Breast epithelium (tissue), 4 donors: ENCODE measurements at places on chromosomes 1 and 21.

GRCh38 chr1:100219883-100220282, 29.8 kb downstream of the DBT start:
- H3K27me3 ChIP-seq = no peaks in the 10 kb centered on the region
- no peaks in the 10 kb centered on the region for H3K4me1 ChIP-seq
- H3K36me3 ChIP-seq = no peaks in the 10 kb centered on the region
- H3K4me3 ChIP-seq = no peak overlapping the region
- H3K27ac ChIP-seq = no peak overlapping the region

DNA sequence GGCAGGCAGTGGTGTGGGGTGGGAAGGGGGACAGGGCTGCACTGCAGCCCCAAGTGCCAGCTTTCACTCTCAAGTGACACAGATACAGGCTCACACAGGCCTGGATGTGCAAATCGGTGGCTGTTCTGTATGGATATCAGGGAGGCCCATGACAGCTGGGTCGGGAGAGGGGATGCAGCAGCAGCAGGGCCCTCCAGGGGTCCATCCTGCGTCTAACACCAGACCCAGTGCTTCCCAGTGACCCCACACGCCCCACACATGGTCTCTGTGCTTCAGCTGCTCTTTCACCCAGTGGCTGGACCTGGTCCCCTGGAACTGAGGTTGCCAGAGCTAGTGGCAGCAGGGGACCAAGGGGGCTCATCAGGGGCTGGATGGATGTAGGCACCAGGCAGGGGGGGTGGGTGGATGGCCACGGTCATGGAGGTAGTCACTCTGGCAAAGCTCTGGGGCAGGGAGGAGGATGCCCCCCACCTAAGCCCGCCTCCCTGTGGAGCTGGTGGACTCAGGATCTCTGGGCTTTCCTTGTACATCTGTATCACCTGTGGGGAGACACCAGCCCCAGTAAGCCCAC, 13.9 kb downstream of the BTBD19 start:
- no peaks in the 10 kb centered on the region for H3K4me1 ChIP-seq
- no peak overlapping the region for H3K27ac ChIP-seq
- H3K4me3 ChIP-seq = no peak overlapping the region

DNA sequence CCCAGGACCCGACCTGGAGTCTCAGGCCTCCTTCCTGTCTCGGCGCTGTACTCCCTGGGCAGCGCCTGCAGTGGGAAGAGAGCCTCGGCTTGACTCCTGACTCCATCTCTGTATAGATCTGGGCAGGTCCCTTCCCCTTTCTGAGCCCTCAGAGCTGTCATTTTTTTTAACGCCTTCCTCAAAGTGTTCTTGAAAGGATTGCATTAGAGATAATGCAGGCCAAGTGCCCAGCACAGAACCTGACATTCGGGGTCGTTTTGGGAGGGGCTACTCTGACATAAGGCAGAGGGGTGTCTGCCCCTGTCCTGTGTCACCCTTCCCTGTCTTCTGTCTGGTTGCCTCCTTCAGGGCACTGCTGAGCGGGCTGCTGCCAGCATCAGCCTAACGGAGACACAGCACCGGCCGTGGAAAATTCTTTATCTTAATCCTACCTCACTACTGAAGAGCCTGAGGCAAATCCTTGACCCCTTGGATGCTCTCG, 271.6 kb downstream of the TRABD2B start:
- H3K4me3 ChIP-seq = no peak overlapping the region
- H3K27ac ChIP-seq = no peak overlapping the region
- H3K4me1 ChIP-seq = no peaks in the 10 kb centered on the region
- H3K36me3 ChIP-seq = no peaks in the 10 kb centered on the region
- DNase-seq = no peak
- H3K27me3 ChIP-seq = peaks cover 35% of the 10 kb centered on the region

DNA sequence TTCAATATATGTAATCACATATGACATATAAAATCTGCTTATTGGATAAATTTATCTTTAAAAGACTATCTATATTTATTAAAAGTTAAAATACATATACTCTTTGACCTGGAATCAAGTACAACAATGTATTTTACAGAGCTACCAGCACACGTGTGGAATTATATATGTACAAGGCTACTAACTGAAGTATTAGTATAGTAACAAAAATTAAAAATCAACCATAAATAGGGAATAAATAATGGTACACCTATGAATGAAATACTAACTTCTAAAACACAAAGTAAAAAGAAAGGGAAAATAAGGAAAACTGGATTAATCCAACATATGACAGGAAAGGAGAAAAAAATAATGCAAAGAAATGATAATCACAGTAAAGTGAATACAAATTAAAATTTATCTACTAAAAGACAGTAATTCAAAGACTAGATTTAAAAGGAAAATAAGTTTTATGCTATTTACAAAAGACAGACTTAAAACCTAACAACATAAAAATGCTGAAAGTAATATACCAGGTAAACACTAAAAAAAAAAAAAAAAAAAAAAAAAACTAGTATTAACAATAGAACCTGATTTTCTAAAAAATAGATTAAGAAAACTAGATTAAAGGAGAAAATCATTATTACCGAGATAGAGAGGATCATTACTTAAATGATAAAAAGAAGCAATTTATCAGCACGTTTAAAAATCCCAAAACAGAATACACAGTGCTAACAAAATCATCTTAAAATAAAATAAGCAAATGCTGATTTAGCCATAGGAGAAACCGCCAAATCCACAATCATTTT, 27.9 kb downstream of the MRPL39 start:
- no peak for DNase-seq
- no peaks in the 10 kb centered on the region for H3K4me1 ChIP-seq
- H3K36me3 ChIP-seq = no peaks in the 10 kb centered on the region
- no peaks in the 10 kb centered on the region for H3K27me3 ChIP-seq
- no peak overlapping the region for H3K4me3 ChIP-seq

DNA sequence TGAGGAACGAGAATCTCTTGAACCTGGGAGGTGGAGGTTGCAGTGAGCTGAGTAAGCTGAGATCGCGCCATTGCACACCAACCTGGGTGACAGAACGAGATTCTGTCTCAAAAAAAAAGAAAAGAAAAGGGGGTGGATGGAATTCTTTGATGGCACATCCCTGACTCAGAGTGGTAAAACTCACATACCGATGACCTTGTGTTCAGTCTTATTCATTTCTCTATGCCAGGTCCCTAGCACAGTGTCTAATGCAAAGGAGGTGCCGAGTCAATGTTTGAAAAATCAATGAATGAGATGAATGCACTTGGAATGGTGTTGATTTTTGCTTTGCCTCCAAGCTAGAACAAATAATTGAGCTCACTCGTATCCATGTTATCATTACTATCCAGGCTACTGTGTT, 18.5 kb upstream of the FAM20B start:
- H3K36me3 ChIP-seq = no peaks in the 10 kb centered on the region
- H3K4me1 ChIP-seq = no peaks in the 10 kb centered on the region
- H3K27ac ChIP-seq = no peak overlapping the region
- no peak for DNase-seq
- no peak overlapping the region for H3K4me3 ChIP-seq
- no peaks in the 10 kb centered on the region for H3K27me3 ChIP-seq

- H3K27me3 ChIP-seq = no peaks in the 10 kb centered on the region
- H3K4me3 ChIP-seq = peak overlapping the region; percentile 54
- no peak for DNase-seq
- H3K27ac ChIP-seq = peak overlapping the region; percentile 80
- no peaks in the 10 kb centered on the region for H3K4me1 ChIP-seq
These were observed 661 bp downstream of the GBP4 start for GRCh38 chr1:89198081-89198480.

DNA sequence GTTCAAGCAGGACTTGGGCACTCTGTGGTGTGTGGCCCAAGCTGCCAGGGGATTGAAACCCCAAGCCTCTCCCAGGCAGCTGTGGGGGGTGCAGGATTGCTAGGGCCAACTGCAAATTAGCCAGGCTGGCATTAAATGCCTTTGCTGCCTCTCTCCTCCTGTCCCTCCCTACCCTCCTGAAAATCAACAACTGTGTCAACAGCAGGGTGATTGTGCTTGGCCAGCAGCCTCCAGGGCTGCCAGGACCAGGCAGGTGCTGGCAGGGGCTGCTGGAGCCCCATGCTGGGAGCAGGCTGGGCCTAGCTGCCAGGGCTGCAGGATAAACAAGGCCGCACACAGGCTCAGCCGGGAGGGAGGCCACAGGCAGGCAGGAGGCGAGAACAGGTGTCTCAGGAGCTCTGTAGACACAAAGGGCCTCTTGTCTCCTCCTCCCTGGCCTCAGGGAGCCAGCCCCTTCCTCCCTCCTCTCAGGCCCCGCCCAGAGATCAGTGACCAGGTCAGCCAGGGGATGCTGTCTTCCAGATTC, 11.4 kb downstream of the SOX13 start:
- H3K4me3 ChIP-seq = peak overlapping the region; percentile 11
- H3K27me3 ChIP-seq = no peaks in the 10 kb centered on the region
- peak overlapping the region; percentile 91 for H3K27ac ChIP-seq
- H3K36me3 ChIP-seq = no peaks in the 10 kb centered on the region

DNA sequence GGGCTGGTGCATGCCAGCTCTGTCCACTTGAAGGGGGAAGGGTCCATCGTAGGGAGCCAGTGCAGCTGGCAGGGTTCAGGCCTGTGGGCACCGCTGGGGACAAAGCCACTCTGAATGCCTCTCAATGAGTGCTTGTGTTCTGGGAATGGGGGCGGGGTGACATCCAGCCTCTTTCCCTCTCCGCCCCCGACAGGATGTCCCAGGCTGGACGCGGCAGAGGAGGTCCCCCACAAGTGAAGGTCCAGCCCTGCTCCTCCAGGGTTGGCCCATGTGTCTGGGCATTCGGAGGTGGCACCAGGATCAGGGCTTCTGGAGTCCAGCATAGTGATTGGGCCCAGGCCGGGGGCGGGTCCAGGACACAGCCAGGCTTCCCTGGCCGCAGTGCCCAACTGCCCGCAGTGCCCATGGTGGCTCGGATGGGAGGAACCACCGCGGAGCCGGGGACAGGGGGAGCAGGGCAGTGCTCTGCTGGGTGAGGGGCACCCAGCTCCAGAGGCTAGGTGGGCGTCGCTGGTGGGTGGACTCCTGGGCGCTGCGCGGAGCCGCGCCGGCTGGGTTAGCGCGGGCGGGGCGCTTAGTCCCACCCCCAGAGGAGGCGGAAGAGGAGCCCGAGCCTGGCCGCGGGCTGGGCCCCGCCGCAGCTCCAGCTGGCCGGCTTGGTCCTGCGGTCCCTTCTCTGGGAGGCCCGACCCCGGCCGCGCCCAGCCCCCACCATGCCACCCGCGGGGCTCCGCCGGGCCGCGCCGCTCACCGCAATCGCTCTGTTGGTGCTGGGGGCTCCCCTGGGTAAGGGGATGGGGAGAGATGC, at the start of gene SHISA4:
SHISA4 (plus strand) TSS at position 617 of the 808 bp plus-strand sequence; CDS start at position 714, 97 bp downstream.
- peak within 1 kb of the TSS; percentile 64 for H3K4me3 ChIP-seq
- H3K27ac ChIP-seq = peak within 1 kb of the TSS; percentile 60
- no peaks in the 10 kb centered on the region for H3K27me3 ChIP-seq
- peak; percentile 80 for DNase-seq
- H3K36me3 ChIP-seq = no peaks in the 10 kb centered on the region
